ENCODE measurements at places on chromosomes 1 and 21.

- DNase-seq, result no peak
Measured at GRCh38 chr21:26753822-26754221, 91.4 kb downstream of the ADAMTS1 start.

- no peak for DNase-seq
Measured at GRCh38 chr1:222105861-222106260, 364.0 kb upstream of the DUSP10 start.

DNA sequence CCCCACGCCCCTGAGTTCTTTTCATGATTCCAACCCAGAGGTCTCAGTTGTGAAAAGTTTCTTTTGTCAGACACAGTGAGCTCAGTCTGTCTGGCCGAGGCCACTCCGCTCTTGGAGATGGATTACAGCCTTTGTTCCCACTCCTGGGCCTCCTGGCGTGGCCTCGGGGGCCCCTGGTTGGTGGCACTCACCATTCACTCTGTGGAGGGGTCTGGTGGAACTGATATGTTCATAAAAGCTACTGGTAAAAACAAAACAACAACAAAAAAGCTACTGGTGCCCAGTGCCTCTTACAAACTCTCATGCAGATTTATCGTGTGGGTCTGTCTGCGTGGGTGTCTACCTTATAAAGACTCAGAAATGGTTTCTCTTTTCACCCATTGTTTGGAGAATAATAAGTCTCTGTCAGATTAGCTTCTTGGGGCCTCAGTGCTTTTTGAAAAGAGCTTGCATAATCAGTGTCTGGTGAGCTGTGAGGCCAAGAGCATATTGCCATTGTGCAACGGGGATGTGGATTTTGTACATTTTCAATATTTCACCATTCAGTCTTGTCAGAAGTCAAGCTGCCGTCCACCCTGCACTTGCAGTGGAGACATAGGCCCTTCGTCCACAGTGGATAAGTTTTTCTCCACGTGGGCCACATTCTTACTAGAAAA lies 86.7 kb downstream of the GALNT2 start:
- peak; percentile 80 for DNase-seq

- DNase-seq, result no peak
Measured at GRCh38 chr1:114114185-114115094, 39.2 kb downstream of the SYT6 start.

DNA sequence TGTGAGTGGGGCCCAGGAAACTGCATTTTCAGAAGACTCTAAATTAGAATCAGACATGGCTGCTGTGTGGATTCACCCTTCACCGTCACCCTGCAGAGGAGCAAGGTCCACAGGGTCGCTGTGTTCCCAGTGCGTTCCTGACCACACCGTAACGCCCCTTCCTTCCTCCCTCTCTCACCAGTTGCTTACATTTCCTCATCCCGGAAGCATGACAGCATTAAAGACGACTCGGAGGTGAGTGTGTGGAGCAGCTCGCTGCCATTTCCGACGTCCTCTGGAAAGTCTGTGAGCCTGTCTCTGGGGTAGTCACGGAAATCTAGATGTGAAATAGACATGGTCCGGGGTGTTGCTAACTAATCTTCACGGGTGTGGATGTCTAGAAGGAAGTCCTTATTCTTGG lies 45.9 kb downstream of the FAAP20 start:
- DNase-seq, result peak; percentile 60

- DNase-seq, result no peak
Measured at GRCh38 chr21:27803571-27803970, 836.7 kb upstream of the ADAMTS5 start.

- DNase-seq, result no peak
Measured at GRCh38 chr1:203126151-203126865, 1.2 kb upstream of the ADORA1 start.

DNA sequence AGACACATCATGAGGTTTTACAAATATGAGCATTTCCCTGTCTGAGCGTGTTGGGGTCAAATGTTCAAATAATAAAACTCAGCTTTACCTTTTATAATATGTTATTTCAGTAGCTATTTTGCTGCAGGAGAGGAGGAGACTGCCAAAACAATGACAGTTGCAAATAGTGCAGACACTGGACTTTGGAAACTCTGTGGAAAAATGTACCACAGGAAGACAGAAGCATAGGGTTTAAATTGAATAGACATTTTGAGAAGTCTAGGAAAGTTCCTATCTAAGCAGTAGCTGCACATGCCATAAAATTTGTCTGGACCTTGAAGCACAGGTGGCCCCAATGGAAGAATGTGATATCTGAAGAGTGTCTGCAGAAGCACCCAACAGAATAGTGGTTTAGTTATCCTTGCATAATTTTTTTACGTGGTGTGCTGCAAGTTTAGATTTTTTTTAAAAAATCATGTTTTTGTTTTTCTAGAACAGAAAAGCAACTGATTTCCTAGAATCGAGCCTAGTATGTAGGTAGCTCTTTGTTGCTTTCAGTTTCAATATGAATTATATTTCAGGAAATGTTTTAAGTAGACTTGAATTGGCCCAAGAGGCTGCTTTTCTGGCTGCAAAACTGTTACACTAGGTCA lies 14.0 kb upstream of the GBP5 start:
- no peak for DNase-seq

DNA sequence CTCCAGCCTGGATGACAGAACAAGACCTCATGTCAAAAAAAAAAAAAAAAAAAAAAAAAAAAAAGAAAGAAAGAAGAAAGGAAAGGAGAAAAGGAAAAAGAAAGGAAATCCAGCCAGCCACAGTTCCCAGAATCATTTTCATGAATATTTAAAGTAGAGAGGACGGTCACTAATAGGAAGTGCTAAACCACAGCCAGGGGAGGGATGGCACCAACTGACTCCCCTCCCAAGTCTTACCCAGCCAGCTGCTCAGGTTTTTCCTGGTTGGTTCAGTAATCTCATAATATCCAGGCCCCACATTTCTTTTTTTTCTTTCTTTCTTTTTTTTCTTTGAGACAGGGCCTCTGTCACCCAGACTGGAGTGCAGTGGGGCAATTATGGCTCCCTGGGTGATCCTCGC lies 63.9 kb upstream of the AK4 start:
- peak; percentile 52 for DNase-seq

DNA sequence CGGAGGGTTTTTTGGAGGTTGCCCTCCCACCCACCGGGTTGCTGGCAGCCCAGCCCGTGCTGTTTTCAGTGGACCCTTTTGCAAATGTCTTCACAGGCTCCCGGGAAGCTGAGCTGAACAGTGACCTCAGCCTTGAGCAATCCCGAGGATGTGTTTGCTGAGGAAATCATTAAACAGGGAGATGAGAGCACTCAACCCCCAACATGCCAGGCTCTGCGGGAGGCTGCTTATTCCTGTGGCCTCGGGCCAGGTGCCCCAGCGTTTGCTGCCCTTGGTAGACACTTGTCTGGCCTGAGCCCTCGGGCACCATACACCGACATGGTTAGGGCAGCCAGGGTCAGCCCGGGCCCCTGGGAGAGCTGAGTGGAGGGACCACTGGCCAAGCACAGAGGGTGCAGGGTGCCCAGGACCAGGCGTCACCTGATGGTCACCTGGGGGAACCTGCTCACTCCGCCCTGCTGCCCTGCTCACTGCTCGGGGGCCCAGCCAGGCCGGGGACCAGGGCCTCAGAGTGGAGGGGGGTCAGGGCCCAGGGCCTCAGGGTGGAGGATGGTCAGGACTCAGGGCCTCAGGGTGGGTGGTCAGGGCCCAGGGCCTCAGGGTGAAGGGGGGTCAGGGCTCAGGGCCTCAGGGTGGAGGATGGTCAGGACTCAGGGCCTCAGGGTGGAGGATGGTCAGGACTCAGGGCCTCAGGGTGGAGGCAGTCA lies 42.5 kb upstream of the POFUT2 start:
- DNase-seq, result no peak

DNA sequence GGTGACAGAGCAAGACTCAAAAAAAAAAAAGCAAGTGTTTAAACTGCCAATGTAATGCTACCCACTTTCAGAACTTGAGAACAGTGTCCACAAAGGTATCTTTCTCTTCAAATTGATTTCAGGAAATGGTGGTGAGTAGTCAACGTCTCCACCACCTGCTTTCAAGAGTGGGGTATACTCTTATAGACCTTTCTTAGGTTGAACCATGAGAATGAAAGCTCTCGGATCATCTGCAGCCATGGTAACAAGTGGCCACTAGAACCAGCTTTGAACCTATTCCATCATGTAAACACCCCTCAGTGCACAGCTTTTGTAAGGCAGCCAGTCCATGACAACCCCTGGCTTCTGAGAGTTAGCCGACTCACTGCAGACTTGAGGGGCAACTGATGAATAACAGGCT lies 107.4 kb downstream of the NTPCR start:
- DNase-seq, result no peak

- DNase-seq, result no peak
Measured at GRCh38 chr1:107874221-107874620, 90.8 kb downstream of the VAV3 start.

DNA sequence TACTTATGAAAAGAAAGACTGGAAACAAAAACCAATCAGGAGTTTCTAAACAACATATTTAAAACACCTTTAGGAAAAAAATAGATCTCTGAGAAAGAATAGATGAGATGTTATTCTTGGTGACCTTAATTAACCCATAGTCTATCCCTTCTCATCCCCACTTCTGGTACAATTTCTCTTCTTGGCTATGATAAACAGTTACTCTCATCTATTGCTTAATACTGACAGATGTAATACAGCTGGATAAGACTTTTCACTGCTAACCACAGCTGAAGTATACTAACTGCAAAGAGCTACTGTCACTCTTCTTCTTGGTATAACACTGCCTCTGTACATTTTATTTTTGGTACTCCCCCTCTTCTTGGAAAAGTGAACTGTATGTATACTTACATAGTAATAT lies 15.2 kb downstream of the EXTL2 start:
- DNase-seq, result no peak
